ENCODE measurements at places on chromosomes 1 and 21.

GRCh38 chr1:211928993-211929637 lies 98.6 kb upstream of the LPGAT1 start:
- no peak for DNase-seq

- DNase-seq, result no peak
Measured at GRCh38 chr1:9182784-9183257, 51.8 kb upstream of the H6PD start.

DNA sequence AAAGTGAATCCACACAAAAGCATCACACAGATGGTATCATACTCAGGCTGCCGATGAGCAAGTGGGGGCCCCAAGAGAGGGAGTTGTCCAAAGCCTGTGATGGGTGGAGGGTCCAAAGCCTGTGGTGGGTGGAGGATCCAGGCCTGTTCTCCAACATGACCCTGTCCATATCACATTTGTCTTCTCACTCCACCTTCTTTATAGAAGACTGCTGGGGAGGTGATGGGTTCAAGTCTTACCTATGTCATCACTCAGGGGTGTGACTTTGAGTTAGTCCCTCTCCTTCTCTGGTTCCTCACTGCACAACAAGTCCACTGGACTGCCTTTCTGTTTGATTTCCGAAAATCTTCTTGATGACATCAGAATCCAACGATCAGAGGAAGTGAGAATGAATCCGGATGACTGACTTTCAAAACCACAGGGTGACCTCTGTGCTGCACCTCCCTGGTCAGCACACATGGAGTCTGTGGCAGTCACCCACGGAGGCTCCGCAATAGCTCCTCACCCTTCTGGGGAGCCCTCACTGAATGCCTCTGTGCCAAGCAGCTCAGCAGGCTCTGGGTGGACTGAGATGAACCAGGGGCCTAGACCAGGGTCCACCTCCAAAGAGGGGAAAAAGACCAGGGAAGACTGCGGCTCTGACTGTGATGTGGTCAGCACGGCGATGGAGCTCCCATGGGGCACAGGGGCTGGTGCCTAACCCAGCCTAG lies 166.8 kb downstream of the HIVEP3 start:
- DNase-seq, result no peak

- no peak for DNase-seq
Measured at GRCh38 chr1:209755926-209756614, at the start of gene TRAF3IP3. Gene TRAF3IP3 (plus strand): TSS chr1:209756053. CDS start chr1:209760040, 3,987 bp downstream.

DNA sequence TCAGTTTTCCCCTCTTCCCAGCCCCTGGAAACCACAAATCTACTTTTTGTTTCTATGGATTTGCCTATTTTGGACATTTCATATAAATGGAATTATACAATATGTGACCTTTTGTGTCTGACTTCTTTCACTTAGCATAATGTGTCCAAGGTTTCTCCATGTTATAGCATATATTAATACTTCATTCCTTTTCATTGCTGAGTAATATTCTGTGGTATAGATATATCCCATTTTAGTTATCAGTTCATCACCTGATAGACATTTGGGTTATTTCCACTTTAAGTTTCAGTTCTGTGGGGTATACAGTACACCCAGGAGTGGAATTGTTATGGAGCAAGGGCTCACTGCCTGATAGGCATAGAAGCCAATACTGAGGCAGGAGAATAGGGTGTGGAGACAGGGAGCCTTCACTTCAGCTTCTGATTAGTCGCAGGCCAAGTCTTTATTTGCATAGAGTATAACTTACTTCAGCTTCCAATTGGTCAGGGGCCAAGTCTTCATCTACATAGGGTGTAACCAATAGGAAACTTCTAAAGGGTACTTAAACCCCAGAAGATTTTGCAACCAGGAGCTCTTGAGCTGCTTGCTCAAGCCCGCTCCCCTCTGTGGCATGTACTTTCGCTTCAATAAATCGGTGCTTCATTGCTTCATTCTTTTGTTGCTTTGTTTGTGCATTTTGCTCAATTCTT lies 8.3 kb upstream of the NVL start:
- no peak for DNase-seq

DNA sequence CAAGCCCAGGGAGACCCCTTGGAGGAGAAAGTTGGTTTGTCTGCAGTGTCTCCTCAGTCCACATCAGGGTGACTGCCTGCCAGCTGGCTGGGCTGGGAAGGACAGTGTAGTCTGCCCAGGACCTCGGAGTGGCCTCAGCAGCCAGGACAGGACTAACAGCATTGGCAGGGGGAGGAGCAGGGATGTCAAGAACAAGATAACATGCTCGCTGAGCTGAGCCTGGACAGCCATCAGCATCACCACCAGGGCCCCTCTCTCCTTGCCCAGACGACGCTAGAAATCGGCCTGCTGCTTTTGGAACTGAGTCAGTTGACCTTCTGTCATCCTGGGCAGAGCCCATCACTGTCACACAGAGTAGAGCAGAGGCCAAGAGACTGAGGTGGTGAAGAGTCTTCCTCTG lies 83.6 kb upstream of the CNTN2 start:
- DNase-seq, result no peak

GRCh38 chr1:156914440-156914856 lies 6.0 kb upstream of the LRRC71 start:
- DNase-seq, result no peak

DNA sequence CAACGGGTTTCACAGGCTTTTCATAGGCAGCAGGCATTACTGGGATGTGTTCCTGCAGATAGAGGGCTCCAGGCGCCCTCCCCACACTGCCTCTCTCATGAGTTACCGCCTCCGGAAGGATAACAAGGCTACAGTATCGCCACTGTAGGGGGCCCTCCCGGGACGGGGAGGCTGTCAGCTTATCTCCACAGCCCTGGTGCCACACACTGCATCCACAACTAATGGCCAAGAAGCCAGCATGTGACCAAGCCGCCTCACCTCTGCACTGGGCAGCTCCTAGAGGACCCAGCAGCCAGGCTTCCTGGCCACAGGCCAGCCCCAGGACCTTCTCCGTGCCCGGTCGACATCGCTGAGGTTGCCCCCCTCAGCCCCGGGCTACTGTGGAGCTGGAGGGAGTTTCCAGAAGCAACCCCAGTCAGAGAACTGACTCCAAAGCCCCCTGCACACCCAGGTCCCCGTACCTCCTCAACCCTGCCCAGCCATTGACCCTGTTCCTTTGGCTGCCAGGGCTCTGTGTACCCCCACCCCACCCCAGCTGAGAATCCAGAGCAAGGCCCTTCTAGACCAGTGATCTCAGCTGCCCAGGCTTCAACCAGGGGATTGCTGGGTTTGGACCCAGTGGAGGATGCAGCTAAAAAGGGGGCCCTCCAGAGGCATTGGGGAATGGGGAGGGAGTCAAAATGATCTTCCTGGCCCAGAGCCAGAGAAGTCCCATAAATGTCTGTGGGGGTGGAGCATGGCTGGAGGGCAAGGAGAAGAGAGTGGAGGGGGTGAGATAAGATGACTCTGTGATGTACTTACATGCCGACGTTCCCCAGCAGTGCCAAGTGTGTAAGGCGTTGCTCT lies 45.0 kb downstream of the NEK2 start:
- DNase-seq, result no peak
